HuH-7.5 (cell line): ENCODE measurements at places on chromosomes 3 and 15.

GRCh38 chr3:141561426-141562034, 74.7 kb downstream of the RASA2 start:
- no peak for DNase-seq

GRCh38 chr3:21704796-21705195, 46.2 kb downstream of the ZNF385D start:
- no peak for DNase-seq

DNA sequence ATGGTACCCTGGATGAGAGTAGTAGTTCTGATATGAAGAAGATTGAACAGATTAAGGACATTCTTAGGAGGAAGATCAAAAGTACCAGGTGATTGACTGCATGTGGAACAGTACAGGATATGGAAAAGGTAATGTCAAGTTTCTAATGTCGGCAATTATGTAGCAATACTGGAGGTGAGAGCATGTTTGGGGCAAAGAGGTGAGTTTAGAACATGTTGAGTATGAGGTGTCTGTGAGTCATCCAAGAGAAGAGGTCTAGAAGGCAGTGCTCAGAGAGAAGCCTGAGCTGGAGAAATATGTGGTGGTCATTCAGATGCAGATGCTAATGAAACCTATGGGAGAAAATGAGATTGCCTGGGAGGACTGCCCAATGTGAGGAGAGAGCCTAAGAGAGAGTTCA, 305.6 kb downstream of the ZBTB20 start:
- DNase-seq = no peak

- no peak for DNase-seq
These were observed 61.6 kb downstream of the ATP1B3 start for GRCh38 chr3:141938011-141938500.

DNA sequence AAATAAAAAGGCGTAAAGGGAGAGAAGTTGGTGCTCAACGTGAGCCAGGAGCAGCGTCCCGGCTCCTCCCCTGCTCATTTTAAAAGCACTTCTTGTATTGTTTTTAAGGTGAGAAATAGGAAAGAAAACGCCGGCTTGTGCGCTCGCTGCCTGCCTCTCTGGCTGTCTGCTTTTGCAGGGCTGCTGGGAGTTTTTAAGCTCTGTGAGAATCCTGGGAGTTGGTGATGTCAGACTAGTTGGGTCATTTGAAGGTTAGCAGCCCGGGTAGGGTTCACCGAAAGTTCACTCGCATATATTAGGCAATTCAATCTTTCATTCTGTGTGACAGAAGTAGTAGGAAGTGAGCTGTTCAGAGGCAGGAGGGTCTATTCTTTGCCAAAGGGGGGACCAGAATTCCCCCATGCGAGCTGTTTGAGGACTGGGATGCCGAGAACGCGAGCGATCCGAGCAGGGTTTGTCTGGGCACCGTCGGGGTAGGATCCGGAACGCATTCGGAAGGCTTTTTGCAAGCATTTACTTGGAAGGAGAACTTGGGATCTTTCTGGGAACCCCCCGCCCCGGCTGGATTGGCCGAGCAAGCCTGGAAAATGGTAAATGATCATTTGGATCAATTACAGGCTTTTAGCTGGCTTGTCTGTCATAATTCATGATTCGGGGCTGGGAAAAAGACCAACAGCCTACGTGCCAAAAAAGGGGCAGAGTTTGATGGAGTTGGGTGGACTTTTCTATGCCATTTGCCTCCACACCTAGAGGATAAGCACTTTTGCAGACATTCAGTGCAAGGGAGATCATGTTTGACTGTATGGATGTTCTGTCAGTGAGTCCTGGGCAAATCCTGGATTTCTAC, at the start of gene RARB:
Gene RARB, plus strand, starts transcription at position 322 of the 847 bp plus-strand sequence. Its CDS starts 469 bp downstream, at position 791.
- DNase-seq = peak; percentile 80

DNA sequence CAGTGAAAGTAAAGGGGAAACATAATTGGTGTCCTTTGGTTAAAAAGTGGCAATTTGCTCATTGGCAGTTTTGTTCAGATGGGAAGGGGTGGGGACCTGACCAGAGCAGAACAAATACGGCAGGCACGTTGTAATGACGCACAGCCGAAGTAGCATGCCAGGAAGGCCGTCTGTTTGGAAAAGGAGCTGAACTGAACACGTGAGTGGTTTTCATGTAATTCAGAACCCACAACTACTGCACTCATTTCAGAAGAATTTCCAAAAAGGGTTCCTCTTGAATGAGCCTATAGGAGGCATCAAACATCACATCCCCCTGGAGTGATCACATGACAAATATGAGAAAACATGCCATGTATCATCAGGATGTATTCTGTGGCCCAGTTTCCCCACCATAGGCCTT, 42.9 kb upstream of the LMCD1 start:
- no peak for DNase-seq

DNA sequence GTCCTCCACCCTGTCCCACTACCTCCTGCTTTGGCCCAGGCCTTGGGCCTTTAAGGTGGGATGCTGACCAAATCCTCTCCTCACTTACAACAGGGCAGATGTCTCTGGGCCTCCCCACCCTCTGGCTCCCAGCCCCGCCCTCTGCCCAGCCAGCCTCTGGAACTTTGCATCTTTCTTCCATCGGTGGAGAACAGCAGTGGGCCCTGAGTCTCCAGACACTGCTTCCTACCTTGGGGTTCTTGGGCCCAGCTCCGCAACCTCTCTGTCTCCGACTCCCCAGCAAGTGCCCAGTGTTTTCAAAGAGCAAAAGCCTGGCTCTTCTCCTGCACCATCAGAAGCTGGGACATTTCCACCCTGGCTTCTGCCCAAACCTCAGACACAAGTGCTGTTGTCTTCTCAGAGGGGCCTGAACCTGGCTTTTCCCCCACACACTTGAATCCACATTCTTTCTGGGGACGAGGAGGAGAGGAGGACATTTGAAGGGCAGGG, 33.1 kb downstream of the MRAS start:
- no peak for DNase-seq

DNA sequence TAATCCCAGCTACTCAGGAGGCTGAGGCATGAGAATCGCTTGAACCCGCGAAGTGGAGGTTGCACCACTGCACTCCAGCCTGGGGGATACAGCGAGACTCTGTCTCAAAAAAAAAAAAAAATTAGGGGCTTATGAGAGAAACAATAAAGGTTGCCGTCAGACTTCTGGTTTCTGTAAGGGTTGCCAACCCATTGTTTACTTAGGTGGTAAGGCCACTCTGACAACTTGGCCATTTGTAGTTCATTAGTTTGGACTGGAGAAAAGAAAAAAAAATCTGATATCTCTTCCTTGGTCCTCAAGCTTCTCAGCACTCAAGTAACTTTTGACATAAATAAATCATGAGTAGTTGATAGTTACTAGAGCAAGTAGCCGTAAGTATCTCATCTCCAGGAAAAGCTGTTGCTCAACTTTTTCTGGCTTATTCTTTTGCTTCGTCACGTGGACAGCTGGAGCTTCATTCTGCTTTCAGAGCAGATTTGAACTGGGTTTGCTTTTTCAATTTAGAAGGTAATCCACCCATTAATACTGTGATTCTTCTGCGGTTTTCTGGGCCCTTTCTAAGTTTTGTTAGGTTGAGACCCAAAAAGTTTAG, 9.4 kb downstream of the SNX1 start:
- DNase-seq = no peak

DNA sequence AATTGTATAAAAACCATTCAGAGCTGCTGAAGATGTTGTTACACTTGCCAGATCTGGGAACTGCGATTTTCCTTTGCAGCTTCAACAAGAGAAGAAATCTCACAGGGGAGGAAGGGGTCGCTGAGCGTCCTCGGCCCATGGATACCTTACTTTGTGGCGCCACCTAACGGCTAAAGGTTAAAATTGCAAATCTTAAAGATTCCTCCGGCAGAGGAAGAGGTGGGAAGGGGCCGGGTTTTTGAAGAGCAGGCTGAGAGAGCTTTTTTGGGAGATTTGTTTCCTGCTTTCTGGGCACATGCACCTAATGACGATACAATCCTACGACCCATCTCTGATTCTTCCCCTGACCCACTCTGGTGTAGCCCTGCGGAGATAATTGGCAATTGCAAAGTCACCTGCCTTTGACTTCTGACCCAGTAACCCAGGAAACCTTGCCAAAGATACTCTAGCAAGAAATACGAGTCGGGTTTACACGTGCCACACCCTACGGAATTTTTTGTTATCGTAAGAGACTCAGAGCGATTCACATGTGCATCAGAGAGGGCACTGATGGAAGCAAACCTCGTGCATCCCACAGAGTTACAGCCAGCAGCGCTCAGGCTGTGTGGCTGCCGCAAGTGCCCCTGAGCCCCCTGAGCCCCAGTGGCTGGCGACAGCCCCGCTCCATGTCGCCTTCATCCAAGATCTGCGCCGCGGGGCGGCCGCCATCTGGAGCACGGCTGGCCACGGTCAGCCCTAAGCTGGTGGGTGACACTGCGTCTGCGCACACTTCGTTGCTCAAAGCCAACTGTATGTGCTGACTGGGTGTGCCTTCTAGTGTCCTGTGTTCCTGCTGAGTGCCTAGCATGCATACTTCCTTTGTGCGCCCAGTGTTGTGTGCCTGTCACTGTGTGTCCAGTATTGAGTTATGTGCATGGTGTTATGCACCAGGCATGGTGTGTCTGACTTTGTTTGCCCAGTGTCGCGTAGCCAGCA, 55.2 kb upstream of the CHRNA7 start:
- peak; percentile 17 for DNase-seq

DNA sequence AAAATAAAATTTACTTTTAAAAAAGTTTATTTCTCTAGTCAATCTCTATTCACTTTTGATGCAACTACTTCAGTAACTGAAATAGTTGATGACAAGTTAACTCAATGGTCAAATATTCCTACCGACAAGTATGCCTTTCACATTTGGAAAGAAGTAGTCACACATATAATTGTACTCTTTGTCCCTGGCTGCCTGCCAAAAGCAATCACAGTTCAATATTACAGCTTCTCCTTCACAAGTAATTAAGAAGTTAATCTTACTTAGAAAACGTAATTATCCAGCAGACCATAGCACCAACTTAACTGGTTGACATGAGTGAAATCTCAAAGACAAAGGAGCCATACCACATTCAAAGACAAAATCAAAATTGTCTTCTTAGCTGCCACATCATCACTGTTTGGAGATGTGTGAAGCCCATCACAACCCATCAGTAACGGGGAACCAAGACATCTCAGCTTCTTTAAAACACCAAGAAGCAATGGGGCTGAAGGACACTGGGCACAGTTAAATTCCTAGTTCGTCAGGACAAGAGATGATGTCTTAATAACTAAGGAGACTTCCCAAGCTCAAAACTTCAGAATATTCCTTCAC, 86.1 kb downstream of the PLCH1 start:
- DNase-seq = no peak

- no peak for DNase-seq
These were observed 138.2 kb upstream of the IL12A start for GRCh38 chr3:159850481-159850880.

- no peak for DNase-seq
These were observed 2.9 kb upstream of the TBC1D5 start for GRCh38 chr3:17745301-17745700.

GRCh38 chr3:33428734-33429133, 11.5 kb downstream of the UBP1 start:
- no peak for DNase-seq

- no peak for DNase-seq
These were observed 182.4 kb downstream of the SV2B start for GRCh38 chr15:91282486-91282885.

DNA sequence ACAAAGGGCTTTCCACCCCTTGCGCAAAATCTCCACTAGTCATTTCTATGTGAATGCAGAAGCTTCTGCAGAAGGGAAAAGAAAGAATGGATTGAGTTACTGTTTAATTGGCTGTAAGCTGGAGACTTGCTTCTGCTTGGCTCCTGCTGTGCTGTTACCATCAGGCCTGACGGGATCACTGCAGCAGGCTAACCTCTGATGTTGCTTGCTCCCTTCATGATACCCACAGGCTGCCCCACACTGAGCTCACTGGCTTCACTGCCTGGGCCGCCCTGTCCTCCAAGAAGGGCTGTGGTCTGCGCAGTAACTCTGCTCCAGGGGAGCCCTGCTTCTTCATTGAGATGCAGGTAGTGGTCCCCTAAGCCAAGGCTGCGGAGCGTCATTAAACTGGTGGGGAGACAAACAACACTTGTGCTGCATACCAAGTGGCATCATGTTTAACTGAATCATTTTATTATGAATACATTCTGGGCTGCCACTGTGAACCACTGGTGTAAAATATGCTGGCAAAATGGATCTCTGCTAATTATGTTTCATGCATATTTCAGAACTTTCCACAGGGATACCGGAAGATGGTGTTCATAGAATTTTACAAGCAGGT, 78.6 kb downstream of the WDR49 start:
- no peak for DNase-seq

DNA sequence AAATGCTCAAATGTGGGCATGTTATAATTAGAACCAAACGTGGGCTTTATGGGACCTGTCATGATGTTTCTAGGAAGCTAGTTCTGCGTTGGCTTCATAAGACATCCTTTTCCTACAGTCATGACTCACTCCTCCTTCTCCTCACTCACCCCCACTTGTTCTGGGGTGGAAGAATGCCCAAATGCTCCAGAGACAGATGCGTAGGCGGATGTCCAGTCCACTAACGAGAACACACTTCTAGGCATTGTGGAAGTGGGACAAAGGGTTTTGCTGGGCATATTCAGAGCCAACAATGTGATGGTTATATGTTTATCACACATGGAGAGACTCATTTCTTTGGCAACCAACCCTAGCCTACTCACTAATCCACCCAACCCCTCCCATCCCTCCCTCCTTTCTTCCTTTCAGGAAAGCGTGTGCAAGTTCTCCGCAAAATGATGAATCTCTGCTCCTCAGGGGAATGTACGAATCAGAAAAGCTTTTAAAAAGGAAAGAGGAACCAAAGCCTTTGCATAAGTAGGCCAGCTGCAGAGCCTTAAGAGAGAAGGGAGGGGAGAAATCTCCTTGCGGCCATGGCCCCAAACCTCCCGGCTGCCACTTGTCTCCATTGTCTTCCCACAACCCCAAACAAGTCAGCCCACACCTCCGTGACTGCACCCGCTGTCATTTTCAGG, 123.0 kb upstream of the SPRED1 start:
- no peak for DNase-seq

DNA sequence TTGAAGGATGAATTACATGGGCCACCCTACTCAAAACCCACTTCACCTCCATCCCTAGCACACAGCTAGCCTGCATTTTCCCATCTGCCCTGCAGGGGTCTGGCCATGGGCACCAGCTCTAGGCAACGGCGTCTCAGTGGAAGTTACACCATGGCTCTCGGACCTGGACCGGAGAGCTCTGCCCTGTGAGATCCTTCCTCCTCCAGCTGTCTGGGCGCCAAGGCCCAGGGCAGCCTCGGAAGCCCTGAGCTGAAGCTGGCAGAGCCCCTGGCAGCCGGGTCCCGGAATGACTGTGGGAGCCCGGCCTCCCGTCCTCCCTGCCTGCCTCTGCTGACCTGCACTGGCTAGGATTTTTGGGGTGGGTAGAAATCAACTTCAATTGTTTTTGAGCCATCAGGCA, 98.9 kb downstream of the CHSY1 start:
- peak; percentile 56 for DNase-seq

GRCh38 chr3:195549931-195550519, 6.9 kb upstream of the PPP1R2 start:
- DNase-seq = no peak

DNA sequence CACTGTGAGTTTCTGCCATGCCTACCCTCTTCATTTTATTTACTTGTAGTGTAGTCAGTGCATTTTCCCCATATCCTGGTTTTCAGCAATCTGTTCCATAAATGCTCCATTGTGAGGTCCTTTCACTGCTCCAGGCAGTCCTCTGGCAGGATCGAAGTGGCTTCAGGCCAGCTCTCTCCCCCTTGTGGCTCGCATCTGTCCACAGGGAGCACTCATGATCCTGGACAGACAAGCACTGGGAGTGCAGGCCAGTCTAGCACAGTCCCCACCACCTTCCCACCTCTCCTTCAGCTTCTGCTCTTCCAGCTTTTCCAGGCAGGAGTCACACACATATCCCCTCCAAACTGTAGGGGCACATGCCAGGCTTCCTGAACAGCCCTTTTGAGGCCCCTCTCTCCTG, 173.6 kb downstream of the PPM1L start:
- peak; percentile 28 for DNase-seq
